ENCODE measurements at places on chromosomes 3 and 15.
A peak's percentile ranks its signal among the peaks of the same experiment; 100 is the strongest.

GRCh38 chr3:72086042-72086742 is 301.2 kb upstream of the PROK2 start:
- no peak for DNase-seq

GRCh38 chr3:5431811-5432378 is 244.4 kb downstream of the EDEM1 start:
- DNase-seq, result no peak

DNA sequence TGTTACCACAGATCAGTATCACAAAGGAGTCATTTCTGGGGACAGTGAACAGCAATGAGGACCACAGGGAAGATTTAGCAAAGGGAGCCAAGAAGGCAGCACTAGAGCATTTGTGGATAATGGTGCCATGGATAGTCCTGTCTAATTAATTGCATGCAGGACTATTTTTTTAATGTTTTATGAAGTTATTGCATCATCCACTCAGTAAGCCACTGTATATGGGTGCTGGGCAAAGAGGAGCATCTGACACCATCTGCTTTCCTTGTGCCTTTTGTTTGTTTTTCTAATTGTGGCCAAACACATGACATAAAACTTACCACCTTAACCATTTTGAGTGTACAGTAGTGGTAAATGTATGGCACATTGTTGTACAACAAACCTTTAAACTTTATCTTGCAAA is 301.1 kb upstream of the LRRFIP2 start:
- DNase-seq, result no peak

DNA sequence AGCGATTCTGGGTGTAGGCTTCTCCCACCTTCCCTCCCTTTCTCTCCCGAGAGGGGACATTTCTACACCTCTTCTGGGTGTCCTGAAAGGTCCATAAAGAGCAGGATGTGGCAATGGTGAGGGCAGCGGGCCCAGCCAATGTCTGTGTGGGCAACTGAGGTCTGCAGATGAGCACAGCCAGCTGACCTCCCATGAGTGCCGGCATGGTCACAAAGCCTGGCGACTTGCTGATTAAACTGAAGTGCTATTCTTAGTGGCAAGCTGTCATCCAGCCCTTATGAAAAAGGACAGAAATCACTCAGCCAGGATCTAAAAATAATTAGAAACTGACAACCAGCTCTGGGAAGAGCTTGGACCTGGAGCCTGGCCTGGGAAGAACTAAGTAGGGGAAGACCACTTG is 124.3 kb upstream of the RGMA start:
- no peak for DNase-seq

GRCh38 chr15:78007211-78007931 is 70.1 kb downstream of the TBC1D2B start:
- no peak for DNase-seq

DNA sequence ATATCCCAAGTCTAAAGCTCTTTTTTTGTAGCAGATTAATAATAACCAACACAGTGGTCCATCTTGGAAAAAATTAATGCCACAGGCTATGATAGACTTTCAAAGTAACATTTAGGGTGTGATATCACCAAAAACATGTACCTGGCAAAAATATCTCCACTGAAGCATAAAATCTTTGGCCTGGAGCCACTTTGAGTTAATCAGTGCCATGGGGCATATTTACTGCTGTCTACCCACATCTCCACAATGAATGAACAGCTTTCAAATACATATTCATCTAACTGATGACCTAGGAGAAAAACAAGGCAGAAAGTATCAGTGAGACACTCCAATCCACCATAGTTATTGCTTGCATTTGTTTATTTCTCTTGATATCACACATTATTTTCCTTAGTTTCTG is 296.0 kb upstream of the MDFIC2 start:
- DNase-seq, result no peak

- DNase-seq, result no peak
Measured at GRCh38 chr15:83300826-83301225, 16.4 kb upstream of the BNC1 start.

DNA sequence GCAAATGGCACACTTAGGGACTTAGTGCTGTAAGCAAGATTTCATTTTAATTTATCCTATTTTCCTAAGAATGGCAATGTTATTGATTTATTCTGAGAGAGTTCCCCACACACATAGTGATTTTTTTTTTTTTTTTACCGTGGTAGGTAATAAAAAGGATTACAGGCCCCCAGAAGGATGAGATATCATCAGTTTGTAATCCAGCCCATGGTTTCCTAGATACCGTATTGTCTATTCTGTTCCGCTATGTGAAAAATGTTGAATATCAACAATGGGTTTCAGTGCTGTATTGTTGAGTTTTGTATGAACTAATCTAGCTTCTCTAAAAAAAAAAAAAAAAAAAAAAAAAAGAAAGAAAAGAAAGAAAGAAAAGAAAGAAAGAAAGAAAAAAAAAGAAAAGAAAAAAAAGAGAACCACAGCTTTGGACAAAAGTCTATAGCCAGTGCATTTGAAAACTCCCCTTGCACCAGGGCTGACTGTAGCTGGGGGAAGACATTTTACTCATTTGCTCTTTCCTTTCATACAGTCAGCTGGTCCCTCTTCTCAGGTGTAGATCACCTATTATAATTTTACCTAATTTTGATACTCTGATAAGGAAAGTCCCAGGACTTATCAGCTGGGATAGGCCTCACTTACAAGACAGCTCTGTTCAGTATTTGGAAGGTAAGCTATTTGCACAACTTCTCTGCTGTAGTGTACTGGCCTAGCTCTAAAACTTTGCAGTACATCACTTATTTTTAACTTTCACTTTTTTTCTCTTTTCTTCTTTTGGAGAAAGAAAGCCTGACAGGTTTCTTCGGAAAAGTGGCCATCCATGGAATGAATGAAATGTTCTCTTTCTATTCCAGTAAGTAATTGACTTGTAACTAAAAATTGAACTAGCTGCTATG is 101.4 kb upstream of the SOX2 start:
- DNase-seq, result peak; percentile 29

DNA sequence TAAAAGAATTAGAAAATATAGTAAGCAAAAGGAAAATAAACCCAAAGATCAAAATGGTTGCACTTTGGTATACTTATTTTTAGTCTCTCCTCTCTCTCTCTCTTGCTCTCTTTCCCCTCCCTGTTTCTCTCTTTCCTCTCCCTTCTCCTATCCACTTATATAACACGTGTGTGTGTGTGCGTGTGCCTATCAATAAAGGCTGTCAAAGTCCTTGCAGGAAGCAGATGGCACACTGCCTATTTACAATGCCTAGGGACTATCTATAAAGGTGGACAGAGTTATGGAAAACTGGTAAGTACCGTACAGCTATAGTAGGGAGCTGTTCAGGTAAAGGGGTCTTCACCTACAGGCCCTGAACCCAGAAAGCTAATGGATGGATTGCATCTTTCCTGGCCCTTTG is 161.6 kb downstream of the SQOR start:
- DNase-seq, result no peak

- DNase-seq, result no peak
Measured at GRCh38 chr3:45010811-45011333, 15.2 kb upstream of the CLEC3B start.

DNA sequence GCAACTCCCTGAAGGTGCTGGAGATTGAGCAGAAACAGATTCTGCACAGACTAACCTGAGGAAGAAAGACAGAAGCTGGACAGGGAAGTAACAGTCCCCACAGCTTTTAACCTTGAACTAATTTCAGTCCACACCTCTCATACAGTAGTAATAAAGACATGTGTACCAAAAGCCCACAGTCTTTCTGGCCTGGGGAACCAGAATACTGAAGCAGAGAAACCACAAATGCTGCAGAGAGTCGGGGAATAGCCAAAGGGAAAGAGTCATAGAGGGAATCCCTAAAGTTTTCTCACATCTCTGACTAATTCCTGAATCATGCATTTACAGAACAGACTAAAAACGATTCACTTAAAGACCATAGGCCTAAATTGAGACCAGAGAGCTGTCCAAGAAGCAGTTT is 503.4 kb upstream of the NECTIN3 start:
- DNase-seq, result no peak

DNA sequence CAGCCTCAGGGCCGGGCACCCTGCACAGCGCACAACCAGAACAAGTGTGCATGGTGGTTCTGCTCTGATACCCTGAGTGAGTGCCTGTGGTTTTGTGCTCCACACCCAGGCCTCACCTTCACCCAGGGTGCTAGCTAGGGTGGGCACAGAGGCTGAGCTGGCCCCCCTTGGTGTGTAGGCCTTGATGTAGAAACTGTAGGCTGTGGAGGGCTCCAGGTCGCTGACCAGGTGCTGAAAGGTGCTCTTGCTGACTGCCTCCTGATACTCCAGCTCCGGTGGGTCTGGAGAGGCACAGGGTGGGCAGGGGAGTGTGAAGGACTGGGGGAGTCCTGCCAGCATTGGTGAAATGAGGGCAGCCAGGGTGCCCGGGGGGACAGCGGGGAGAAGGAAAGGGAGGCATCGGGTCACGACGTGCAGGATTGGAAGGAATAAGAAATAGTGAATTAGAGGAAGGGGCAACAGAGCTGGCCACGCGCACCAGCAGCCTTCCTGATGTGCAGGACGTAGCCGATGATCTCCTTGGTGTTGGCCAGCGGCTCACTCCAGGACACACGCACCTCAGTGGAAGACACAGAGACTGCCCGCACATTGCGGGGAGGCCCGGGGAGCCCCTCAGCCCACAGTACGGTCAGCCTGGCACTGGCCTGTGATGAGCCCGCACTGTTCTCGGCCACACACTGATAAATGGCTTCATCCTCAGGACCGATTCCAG is 26.6 kb downstream of the RNU5B-1 start:
- DNase-seq, result no peak

DNA sequence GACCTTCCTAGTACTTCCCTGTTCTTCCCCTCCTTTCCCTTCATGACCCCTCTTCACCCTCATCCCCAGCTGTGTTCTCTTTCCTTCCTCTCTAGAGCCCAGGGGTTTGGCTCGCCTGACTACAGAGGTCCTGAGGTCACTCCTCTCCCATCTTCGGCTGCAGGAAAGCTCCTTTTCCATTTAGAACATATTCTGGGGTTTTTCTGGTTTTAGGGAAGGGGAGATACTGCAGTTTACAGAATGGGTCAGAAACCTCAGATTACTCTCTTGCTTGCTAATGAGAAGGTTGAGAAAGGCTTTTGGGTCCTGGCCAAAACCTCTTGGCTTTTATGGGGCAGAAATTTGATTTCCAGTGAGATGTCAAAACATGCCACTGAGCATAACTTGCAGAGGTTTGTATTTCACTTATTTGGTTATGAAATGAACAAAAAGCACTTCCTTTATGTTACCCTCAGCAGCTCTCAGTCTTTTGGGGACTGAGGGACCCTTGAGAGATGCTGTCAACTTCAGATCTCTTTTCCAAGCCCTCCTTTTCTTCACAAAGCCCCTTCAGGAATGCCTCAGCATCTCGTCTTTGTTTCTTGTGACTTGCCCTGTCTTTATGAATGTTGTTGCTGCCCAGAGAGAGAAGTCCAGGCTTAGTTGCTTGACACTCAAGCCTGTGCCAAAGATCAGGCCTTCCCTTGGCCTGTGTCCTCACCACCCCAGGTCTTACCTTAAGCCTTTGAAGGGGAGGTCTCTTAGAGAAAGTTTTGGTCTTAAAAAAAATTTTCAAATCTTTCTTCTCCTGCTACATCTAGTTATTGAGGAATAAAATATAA is 121.7 kb upstream of the TPM1 start:
- DNase-seq, result no peak

DNA sequence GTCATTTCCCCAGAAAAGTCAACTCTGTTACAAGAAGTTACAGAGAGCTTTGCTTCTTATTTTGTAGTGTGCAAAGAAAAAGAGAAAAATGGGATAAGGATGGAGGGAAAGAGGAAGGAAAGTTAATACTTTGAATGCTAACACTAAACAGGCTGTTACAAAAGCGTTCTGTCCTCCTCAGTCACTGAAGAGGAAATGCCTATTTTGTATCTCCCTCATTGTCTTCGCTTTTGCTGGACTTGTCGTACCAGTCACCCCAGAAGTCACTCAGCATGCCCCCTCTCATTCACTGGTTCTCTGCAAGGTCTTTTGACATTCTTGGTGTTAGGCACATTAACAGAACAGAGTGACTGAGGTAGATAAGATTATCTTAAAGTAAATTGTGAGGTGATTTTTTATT is 129.6 kb downstream of the ALCAM start:
- DNase-seq, result no peak

DNA sequence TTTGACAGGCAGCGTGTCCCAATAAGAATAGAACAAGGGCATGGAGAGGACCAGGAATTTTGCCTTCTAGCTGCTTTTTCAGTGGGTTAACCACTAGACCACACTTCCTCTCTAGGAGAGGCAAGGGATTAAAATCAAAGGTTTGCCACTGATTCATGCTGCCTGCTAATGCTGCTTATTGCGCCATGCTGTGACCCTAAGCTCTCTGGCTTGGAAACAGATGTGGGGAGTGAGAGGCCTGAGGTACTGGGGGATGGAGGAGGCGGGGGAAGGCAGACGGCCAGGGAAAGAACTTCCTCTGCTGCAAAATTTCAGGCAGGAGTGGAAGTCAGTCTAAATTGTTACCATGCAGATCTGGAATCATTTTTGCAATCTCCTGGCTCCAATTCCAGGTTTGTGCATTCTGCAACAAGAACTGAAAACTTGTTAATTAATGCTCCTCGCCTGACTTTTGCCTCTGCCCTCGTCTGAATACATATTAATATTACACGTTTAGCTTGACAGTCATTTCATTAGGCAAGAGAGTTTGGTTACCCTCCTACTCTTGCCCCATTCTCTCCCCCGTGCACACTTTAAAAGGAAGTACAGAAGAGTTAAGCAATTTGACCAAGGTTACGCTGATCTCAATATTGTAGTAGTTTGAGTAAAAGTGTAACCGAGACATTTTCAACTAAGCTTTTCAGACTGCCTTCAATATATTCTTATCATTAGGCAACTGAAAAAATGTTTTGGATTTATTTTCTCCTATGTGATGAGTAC is 121.7 kb upstream of the SPRED1 start:
- no peak for DNase-seq

DNA sequence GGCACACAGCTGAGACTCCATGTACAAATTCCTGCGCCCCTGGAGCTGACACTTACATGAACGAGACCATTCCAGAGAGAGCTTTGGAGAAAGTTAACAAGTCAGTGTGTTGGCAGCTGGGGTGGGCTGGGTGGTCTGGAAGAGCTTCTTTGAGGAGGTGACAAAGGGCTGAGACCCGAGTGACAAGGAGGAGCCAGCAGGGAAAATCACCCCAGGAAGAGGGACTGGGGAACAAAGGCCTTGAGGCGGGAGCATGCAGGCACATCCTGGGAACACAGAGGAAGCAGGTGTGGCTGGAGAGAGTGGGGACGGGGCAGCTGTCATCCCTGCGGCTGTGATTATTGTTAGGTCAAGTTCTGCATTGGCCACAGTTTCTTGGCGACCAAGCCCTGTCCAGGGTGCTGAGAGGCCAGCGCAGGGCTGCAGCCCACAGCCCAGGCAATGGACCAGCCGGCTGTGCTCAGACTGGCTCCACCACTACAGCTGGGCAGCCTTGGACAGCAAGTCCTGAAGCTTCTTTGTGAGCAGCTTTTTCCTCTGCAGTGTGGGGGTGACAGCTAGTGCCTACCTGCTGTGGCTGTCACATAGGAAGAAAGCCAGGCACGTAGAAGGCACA is 34.2 kb upstream of the PRR23E start:
- DNase-seq, result no peak

DNA sequence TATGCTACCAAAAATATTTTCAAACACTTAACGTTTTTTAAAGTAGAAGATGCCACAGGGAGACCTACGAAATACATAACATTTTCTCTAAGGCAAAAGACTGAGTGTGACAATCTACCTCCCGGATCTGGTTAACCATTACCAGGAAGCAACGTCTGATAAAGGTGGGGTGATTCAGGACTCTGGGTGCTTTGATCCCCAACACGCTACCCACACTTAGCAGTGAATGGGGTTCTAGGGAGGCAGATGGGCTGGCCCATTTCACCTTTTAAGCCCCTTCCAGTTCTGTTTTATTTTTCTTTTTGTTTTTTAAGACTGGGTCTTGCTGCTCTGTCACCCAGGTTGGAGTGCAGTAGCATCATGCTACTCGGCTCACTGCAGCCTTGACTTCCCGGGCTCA is 39.5 kb downstream of the EIF4E3 start:
- DNase-seq, result no peak
